ENCODE measurements at places on chromosomes 4 and X. TPM values are rescaled to one million over a fixed set of nuclear protein-coding genes. Genes with fewer than 3 reads are reported as not detected.

Gene PRRG1
- 3.0 TPM for polyA plus RNA-seq

- DNase-seq: no peak
These were observed 311.7 kb upstream of the TAPT1 start for GRCh38 chr4:16537926-16538325.

- peak; percentile 87 for DNase-seq
These were observed 968 bp upstream of the NELFA start for GRCh38 chr4:2009651-2010233.

DNA sequence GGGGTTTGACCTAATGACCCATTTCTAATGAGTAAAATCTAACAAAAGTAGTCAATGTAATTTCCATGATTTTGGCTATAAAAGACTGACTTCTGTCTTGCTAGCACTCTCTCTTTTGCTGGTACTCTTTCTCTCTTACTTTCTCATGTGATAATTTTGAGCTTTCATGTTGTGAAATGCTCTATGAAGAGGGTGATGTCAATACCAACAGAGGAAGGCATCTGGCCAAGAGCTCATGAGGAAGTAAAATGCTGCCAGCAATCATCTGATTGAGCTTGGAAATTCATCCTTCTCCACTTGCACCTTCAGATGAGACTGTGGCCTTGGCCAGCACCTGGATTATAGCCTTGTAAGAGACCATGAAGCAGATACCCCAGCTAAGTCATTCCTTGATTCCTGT, 347.7 kb downstream of the HS3ST1 start:
- DNase-seq: no peak

Gene SUPT20HL1
- polyA plus RNA-seq: not detected

DNA sequence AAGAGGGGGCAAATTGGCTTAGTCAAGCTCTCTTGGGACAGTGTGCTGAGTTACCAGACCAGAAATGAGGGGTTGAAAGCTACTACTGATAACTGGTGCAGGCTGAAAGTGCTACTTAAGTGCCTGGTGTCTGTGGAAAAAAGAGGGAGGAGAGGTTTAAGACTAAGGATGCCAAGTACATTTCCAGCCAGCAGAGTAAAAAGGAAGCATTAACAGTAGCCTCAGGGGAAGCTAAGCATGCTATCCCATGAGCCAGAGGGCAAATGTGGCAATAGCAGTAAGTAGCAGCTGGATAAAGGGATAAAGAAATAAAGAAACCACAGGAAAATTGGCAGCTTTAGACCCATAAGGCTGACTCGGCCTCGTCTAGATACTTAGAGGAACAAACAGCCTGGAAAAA, 196.3 kb upstream of the MAB21L2 start:
- no peak for DNase-seq

DNA sequence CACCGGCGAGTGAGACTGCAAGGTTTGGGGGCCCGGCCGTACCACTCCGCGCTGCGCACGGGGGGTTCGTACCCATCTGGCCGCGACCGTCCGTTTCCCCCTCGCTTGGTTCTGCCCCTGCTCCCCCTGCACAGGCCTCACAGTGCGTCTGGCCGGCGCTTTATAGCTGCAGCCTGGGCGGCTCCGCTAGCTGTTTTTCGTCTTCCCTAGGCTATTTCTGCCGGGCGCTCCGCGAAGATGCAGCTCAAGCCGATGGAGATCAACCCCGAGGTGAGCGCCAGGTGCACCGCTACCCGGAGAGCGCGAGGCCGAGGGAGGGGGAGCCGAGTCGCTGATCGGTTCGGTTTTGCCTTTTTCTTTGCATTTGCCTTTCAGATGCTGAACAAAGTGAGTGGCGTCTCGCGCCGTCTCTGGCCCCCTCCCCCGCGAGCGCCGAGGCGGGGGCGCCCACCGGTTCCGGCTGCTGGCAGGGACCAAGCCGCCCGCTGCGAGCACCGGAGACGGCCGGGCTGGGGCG, at the start of gene UCHL1:
Gene UCHL1 (plus strand): TSS at position 189 of the 517 bp plus-strand sequence. CDS start 49 bp downstream, at position 238.
- DNase-seq: peak; percentile 97

Gene AMOT
- 3.4 TPM for polyA plus RNA-seq

Gene GABRB1
- polyA plus RNA-seq: not detected

GRCh38 chr4:86326400-86326799, 33.5 kb downstream of the MAPK10 start:
- no peak for DNase-seq

Gene SHROOM2
- polyA plus RNA-seq: not detected

Gene PCDH11X
- not detected for polyA plus RNA-seq

Gene SPANXD
- 13.1 TPM for polyA plus RNA-seq

All from SK-N-SH (cell line).